ENCODE measurements at places on chromosomes 6 and 20.

DNA sequence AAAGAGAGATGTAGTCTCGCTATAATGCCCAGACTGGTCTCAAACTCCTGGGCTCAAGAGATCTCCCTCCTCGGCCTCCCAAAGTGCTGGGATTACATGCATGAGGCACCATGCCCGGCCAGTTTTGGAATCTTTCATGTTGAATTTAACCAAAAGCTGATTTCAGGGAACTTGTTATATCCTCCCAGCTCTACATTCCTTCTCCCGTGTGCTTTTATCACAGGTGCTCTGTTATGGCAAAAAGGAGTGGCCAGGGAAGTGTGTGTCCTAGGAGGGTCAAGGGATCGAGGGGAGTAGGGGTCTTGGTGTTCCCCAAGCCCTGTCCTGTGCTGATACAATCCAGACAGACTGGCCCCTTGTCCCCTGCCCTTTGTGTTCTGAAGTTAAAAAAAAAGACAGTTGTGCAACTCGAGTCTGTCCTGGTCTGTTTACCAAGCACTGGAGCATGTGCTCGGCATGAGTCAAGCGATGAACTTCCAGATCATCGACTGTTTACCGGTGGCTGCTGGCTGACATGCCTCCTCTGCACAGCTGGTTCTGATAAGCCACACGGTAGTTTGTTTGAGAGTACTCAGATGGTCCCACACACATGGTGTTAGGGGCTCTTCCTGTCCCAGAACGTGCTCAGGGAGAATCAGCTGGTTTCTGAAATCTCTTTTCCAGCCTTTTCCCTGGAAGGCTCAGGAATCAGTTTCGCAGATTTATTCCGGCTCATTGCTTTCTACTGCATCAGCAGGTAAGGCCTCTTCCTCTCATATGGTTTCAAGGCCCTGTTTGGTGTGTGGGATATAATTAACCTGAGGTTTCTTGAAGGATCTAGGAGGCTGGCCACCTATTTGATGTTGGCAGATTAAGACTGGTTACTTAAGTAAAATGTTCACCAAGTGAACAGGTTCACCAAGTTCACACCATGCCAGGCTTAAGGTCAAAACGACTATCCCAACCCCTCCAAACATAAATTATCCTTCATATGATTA is 52.6 kb upstream of the NAA20 start:
- DNase-seq = peak; percentile 99

GRCh38 chr6:70575899-70576495 is 9.3 kb downstream of the SDHAF4 start:
- DNase-seq = no peak

- no peak for DNase-seq
Observed at GRCh38 chr6:132268209-132268608, 133.1 kb downstream of the MOXD1 start.

- DNase-seq = no peak
Observed at GRCh38 chr20:40148886-40149285, 540.1 kb downstream of the MAFB start.

DNA sequence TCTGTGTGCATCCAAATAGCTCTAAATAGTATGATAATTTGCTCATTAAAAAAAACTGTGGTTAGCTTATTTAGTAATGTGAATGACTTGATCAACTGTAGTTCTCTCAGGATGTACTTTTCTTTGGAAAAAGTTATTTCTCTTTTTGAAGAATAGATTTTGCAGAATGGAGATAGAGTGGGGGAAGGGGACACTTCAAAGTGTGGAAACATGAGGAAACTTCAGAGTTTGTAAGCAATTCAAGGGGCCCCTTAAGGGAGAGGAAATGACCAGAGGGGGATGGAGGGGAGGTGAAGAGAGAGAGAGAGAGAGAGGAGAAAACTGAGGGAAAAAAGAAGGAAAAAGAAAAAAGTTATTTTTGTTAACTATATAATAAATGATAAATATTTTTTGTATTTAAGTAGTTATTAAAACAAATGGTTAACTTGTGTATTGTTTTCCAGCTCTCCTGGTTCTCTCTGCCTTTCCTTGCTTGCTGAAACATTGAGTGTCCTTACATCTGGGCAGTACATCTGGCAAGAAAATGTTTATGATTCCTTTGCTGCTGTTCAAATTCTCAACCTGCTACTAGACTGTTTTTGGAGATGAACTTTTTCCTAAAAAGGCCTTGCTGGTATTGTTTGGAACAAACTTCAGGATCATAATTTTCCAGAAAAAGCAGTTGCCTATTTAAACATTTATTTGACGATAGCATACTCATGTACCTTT is 497.5 kb upstream of the CITED2 start:
- DNase-seq = no peak

Data from HepG2 (cell line).